GM23248 (cell line): ENCODE measurements at places on chromosomes 16 and 17.

DNA sequence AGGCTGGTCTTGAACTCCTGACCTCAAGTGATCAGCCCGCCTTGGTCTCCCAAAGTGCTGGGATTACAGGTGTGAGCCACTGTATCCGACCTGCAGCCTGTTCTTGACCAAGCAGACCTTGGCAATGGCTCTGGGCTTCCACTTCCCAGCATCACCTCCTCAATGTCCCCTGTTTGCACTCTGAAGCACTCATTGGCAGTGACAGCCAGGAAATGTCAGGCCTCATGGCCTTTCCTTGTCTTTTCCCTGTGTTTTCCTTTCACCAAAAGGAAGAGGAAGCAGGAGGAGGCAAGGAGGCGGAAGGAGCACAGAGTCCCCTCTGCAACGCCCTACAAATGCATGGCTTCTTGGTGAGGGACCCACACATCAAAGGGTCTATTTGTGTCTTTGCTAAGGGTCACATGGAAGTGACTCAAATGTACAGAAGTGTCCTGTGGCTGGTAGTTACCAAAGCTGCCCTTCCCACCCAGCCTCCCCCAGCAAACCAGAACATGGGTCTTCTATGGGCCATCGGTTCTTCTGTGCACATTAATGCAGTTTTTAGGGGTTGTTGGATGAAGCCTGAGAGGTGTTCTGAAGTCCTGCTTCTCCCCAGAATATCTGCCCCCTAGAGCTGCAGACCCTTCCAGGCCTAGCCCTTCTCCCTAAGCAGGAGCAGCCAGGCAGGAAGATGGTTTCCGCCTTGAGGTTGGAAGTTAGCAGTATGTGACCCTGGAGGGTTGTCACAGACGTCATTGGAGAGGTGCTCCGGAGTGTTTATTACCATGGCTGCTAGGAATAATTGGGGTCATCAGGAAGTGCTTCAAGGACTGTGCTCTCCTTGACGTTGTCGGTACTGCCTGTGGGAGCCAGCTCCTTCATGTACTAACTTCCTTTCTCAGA, 60.8 kb downstream of the WIPI1 start:
- H3K27me3 ChIP-seq, result no peaks in the 10 kb centered on the region
- no peaks in the 10 kb centered on the region for H3K36me3 ChIP-seq
- no peak overlapping the region for H3K4me3 ChIP-seq
- H3K27ac ChIP-seq, result no peak overlapping the region

DNA sequence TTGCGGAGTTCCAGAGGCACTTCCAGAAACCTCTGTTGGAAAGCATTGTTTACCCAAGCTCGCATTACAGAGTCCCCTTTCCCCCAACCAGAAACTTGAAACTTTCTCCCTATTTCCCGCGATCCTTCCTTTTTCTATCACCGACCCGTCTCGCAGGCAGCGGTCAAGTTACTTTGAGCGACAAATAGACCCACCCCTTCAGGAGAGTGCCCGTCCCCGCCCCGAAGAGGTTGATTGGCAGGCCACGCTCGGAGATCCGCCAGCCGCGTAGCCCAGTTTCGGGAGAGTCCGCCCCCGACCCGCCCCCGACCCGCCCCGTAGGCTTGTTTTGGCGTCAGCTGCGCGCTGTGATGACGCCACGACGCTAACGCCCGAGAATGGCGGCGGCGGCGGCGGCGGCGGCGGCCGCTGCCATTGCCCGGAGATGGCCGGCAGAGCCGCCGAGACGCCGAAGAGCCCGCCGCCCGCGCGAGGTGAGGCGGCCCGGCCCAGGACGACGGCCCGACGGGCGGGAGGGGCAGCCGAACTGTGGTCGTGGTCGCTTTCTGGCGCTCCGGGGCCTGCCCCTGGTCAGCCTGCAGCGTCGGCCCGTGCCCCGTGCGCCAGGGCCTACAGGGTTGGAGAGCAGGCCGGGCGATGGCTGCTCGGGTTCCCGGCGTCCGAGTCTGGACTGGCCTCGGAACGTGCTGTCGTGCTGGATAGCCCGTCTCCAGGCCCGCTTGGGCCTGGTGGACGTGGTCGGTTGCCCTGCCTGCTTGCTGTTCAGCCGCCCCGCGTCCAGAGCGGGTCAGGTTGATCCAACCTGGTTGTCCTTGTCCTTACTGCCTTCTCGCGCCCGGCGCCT, at the start of gene PSKH1:
Gene PSKH1, plus strand, starts transcription at position 356 of the 844 bp plus-strand sequence. CDS start 15,496 bp downstream, outside the sequence.
- H3K4me1 ChIP-seq, result peaks cover 17% of the 10 kb centered on the region
- peak within 1 kb of the TSS; percentile 82 for H3K4me3 ChIP-seq
- H3K36me3 ChIP-seq, result no peaks in the 10 kb centered on the region
- H3K27me3 ChIP-seq, result no peaks in the 10 kb centered on the region
- DNase-seq, result peak; percentile 97

DNA sequence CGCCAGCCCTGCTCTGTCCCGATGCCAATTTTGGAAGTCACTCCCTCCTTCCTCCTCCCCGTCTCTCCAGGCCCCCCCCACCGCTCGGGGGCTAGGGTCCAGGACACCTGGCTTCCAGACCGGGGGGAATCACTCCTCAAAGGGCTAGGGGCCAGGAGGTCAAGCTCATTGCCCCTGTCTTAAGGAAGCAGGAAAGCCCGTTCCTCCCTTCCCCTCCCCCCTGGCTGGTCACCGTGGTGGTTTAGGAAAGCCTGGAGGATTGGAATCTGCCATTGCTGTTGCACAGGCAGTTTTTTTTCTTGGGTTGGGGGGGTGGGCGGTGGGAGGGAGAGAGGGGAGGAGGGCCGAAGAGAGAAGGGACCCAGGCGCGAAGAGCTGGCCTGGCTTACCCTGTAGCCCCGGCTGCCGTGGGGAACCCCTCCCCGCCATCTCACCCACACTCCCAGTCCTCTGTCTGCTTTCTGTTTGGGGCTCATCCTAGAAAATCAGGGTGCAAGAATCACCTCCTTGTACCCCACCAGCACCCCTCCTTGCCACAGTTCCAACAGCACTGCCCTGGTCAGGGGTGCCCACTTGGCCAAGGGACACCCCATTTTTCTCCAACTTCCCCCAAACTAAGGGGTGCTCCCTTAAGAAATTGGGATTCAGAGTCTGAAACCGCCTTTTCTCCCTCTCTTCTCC, 2.9 kb upstream of the BCL6B start:
- peak overlapping the region; percentile 44 for H3K27ac ChIP-seq
- no peaks in the 10 kb centered on the region for H3K27me3 ChIP-seq
- H3K4me3 ChIP-seq, result peak overlapping the region; percentile 68
- H3K4me1 ChIP-seq, result peaks cover 33% of the 10 kb centered on the region; the same call in 1 of the 2 replicates

- no peak for DNase-seq
- no peak overlapping the region for H3K27ac ChIP-seq
- no peaks in the 10 kb centered on the region for H3K27me3 ChIP-seq
- H3K36me3 ChIP-seq, result no peaks in the 10 kb centered on the region
- H3K4me3 ChIP-seq, result no peak overlapping the region
These were observed 14.9 kb downstream of the CA4 start for GRCh38 chr17:60164697-60165096.

DNA sequence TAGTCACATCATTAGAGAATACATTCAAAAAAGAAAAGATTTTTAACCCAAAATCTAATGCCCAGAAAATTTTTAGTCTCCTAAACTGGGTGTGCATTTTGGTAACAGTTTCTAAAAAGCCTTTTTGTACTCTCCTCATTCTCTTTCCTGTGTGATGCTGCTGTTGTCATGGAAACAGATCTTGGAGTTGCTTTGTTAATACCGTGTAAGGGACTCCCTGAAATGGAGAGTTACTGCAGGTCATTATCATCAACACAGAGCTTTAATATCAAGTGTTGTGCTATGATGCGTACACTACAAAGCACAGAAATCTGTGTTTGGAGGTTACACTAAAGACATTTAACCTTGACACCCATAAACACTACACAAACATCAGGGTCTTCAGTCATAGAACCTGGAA, 216.3 kb downstream of the PRKCA start:
- no peaks in the 10 kb centered on the region for H3K36me3 ChIP-seq
- peak; percentile 27 for DNase-seq
- peaks cover 28% of the 10 kb centered on the region for H3K4me1 ChIP-seq
- no peaks in the 10 kb centered on the region for H3K27me3 ChIP-seq

GRCh38 chr17:77388384-77389306, 247.9 kb downstream of the SEC14L1 start:
- peaks cover 82% of the 10 kb centered on the region for H3K4me1 ChIP-seq
- peak overlapping the region; percentile 41 for H3K27ac ChIP-seq
- DNase-seq, result peak; percentile 47

DNA sequence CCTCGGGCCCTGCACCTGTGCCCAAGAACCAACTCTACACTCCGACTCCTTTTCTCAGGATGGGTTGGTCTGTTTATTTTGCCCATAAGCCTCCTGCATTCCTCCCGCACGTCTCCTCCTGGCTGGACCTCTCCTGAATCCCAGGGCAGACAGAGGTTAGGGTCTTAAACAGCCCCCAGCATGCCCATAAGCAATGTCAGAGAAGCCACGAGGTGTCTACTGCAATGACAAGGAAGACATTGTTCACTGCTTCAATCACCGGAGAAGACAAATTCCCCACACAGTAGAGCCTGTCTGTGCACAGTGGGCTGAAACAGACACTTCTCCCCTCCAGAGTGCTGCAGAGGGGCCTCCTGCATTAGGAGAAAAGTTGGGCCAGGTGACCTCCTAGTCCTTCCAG, 230.6 kb upstream of the RPL38 start:
- no peaks in the 10 kb centered on the region for H3K36me3 ChIP-seq
- no peak for DNase-seq
- peaks cover 4% of the 10 kb centered on the region; the same call in 1 of the 2 replicates for H3K27me3 ChIP-seq

DNA sequence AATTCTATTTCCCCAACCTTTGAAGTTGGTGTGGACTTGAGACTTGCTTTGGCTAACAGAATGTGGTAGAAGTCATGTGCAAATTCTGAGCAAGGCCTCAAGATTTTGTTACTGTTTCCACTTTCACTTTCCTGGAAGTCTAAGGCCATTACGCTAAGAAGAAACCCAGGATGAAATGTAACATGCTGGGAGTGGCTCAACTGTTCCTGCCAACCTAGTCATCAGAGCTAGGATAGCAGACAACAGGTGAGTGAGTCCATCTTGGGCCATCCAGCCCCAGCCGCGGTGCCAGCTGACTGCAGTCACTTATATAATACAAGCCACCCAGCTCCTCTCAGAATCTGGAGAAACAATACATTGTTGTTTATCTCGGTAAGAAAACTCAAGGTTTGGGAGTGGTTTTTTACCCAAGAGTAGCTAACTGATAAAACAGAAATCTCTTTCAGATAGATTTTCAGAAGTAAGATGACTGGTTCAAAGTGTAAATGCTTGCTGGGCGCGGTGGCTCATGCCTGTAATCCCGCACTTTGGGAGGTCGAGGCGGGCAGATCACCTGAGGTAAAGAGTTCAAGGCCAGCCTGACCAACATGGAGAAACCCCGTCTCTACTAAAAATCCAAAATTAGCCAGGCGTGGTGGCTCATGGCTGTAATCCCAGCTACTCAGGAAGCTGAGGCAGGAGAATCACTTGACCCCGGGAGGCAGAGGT, 10.7 kb upstream of the STX4 start:
- no peak overlapping the region for H3K4me3 ChIP-seq
- H3K4me1 ChIP-seq, result no peaks in the 10 kb centered on the region
- DNase-seq, result peak; percentile 2
- no peaks in the 10 kb centered on the region for H3K36me3 ChIP-seq

DNA sequence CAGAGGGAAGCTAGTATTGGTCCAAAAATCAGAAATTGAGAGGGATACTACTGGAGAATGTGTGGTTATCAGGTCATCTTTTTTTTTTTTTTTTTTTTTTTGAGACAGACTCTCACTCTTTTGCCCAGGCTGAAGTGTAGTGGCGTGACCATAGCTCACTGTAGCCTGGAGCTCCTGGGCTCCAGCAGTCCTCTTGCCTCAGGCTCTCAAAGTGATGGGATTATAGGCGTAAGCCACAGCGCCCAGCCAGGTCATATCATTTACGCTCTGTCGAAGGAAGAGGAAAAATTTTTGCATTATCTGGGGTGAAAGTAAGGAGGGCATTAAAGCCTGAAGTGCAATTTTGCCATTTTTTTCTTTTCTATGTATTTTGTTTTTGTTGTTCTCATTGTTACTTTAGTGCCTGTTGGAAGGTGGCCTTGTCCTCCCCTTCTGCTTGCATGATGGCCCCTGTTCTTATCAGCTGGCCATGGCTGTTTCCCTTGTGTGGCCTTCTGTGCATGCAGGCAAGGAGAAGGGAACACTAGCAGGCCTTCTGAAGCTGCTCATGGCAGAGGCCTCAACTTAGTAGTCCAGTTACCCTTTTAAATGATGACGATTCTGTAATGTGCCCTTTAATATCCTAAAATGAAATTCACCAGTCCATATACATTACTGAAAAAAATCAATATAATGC, 118.3 kb downstream of the SPECC1 start:
- H3K27me3 ChIP-seq, result peaks cover 54% of the 10 kb centered on the region
- H3K4me1 ChIP-seq, result peaks cover 10% of the 10 kb centered on the region; the same call in 1 of the 2 replicates

DNA sequence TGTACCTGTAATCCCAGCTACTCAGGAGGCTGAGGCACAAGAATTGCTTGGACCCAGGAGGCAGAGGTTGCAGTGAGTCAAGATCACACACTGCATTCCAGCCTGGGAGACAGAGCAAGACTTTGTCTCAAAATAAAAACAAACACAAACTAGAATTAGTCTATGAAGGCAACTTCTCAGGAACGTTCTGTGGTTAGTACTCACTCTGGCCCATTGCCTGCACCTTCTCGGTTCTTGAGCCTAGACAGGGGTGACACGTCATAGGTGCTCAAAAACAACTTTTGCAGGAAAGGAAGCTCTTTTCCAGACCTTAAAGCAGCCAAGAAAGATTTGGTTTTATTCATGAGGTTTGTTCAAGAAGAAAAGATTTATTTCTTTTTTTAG, 22.3 kb upstream of the CNOT1 start:
- no peaks in the 10 kb centered on the region for H3K36me3 ChIP-seq
- no peaks in the 10 kb centered on the region for H3K27me3 ChIP-seq
- no peak overlapping the region for H3K4me3 ChIP-seq
- H3K27ac ChIP-seq, result no peak overlapping the region

- no peak overlapping the region; the same call in 1 of the 2 replicates for H3K27ac ChIP-seq
- peaks cover 29% of the 10 kb centered on the region for H3K4me1 ChIP-seq
- H3K36me3 ChIP-seq, result no peaks in the 10 kb centered on the region
- H3K27me3 ChIP-seq, result no peaks in the 10 kb centered on the region
- DNase-seq, result peak; percentile 51
These were observed 74.2 kb upstream of the MED9 start for GRCh38 chr17:17402558-17402957.

DNA sequence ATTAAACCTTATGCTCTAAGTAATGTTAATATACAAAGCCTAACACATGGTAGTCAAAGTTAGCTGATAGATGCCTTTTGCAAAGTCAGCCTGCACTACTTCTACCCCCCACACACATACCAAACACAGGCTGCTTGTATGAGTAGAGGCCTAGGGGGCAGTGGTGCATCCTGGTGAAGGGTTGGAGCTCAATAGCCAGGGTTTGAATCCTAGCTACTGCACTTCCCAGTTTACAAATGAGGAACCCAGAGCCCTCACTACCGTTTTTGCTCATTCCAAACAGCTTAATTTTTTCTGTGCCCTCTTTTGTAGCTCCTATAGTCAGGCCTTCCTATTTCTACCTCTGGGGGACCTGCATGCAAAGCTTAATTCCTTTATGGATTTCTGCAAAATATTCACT, 18.9 kb upstream of the HYDIN start:
- no peak overlapping the region for H3K27ac ChIP-seq
- no peaks in the 10 kb centered on the region for H3K27me3 ChIP-seq
- no peak for DNase-seq
- no peak overlapping the region for H3K4me3 ChIP-seq

GRCh38 chr17:4958102-4958501, 7.2 kb downstream of the ENO3 start:
- H3K27me3 ChIP-seq, result no peaks in the 10 kb centered on the region
- no peak for DNase-seq
- H3K36me3 ChIP-seq, result peaks cover 14% of the 10 kb centered on the region; the same call in 1 of the 2 replicates
- H3K4me3 ChIP-seq, result no peak overlapping the region

GRCh38 chr17:79789943-79790804, 6.7 kb downstream of the CBX8 start:
- peaks cover 55% of the 10 kb centered on the region for H3K27me3 ChIP-seq
- H3K4me1 ChIP-seq, result no peaks in the 10 kb centered on the region
- H3K36me3 ChIP-seq, result no peaks in the 10 kb centered on the region
- H3K27ac ChIP-seq, result no peak overlapping the region
- peak; percentile 64 for DNase-seq
- H3K4me3 ChIP-seq, result no peak overlapping the region
